H9 (cell line): ENCODE measurements at places on chromosomes 16 and 17.

DNA sequence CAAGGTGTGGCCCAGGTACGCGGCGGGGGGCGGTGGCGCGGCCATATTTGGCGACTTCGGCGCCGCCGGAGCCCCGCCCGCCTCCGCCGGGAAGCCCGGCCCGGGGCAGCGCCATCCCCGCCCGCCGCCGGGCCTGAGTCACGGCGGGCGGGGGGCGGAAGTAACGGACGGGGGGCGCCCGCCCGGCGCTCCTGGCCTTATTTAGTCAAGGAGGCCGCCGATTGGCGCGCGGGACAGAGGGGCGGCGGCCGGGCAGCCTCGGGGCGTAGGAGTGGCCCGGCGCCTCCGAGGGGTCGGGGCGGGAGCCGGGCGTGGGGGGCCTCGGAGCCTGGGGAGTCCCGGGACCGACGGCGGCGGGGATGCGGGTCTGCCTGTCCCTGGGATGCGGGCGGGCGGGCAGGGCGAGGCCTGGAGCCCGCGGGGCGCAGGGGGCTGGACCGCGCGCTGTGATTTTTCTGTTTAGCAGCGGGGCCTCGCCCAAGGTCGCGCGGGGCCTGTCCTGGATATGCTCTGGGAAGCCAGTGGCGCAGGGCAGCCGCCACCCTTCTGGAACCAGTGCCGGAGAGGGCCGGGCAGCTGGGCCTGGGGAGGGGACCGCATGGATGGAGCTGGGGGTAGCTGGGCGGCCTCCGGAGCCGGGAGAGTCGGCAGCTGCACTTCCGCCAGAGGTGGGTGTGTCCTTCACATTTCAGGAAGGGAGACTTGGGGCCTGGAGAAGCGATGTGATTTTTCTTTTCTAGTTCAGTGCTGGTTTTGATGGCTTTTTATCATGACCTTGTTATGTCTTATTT, 2.3 kb upstream of the ACTG1 start:
- peak; percentile 85 for DNase-seq
- H3K4me1 ChIP-seq: peaks cover 4% of the 10 kb centered on the region; the same call in 1 of the 2 replicates
- no peak overlapping the region for H3K27ac ChIP-seq
- H3K27me3 ChIP-seq: no peaks in the 10 kb centered on the region; the same call in 1 of the 2 replicates
- peak overlapping the region; percentile 80 for H3K4me3 ChIP-seq
- H3K36me3 ChIP-seq: peaks cover 28% of the 10 kb centered on the region

- H3K36me3 ChIP-seq: peaks cover 18% of the 10 kb centered on the region
- no peak for DNase-seq
- 0 out of 2 replicates have a peak, but pooled peaks cover under 1% of the 10 kb centered on the region for H3K4me1 ChIP-seq
- H3K27me3 ChIP-seq: no peaks in the 10 kb centered on the region
- no peak overlapping the region for H3K4me3 ChIP-seq
Measured at GRCh38 chr17:28549236-28550132, 2.9 kb downstream of the UNC119 start.

GRCh38 chr17:6408276-6408675, 26.6 kb downstream of the AIPL1 start:
- no peaks in the 10 kb centered on the region for H3K27me3 ChIP-seq
- no peak overlapping the region for H3K27ac ChIP-seq
- no peak for DNase-seq
- H3K4me3 ChIP-seq: no peak overlapping the region
- H3K36me3 ChIP-seq: no peaks in the 10 kb centered on the region

DNA sequence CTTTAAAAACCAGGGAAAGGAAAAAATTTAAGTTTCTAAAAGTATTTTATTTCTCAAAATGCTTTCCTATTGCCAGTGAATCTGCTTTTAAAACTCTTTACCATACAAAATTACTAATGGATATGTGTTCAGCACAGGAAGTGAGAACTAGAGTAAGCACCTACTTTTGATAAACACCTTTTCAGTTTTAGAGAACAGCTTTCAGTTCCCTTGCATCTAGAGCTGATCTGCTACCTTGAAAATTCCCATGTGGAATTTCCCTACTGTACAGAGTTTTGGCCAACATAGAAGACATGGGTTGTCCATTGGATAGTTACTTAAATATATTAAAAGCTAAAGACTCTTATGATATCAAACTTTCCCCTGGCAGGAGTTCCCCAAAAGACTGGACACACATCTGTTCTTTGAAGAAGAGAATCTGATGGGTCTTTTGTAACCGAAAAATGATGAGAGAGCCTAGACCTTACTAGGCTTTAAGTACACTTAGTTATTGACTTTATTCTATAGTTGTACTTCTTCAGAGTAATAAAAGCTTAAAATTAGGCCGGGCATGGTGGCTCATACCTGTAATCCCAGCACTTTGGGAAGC, 112.1 kb upstream of the CNTNAP4 start:
- H3K4me1 ChIP-seq: no peaks in the 10 kb centered on the region
- H3K36me3 ChIP-seq: no peaks in the 10 kb centered on the region
- H3K27ac ChIP-seq: no peak overlapping the region
- no peak for DNase-seq
- no peak overlapping the region for H3K4me3 ChIP-seq

- H3K27me3 ChIP-seq: no peaks in the 10 kb centered on the region
- DNase-seq: peak; percentile 75
- H3K36me3 ChIP-seq: no peaks in the 10 kb centered on the region
- H3K4me1 ChIP-seq: peaks cover 10% of the 10 kb centered on the region; the same call in 1 of the 2 replicates
Measured at GRCh38 chr16:10619271-10619849, 39.0 kb upstream of the EMP2 start.

GRCh38 chr17:8463099-8463498, 27.4 kb downstream of the NDEL1 start:
- H3K4me3 ChIP-seq: no peak overlapping the region
- peaks cover 31% of the 10 kb centered on the region for H3K36me3 ChIP-seq
- no peaks in the 10 kb centered on the region for H3K4me1 ChIP-seq

- no peaks in the 10 kb centered on the region for H3K36me3 ChIP-seq
- no peaks in the 10 kb centered on the region for H3K4me1 ChIP-seq
- H3K4me3 ChIP-seq: peak overlapping the region; percentile 82
- H3K27ac ChIP-seq: no peak overlapping the region
- DNase-seq: no peak
Measured at GRCh38 chr17:39617446-39618245, 9.1 kb upstream of the PPP1R1B start.
